ENCODE measurements at places on chromosomes 13 and 19. TPM values are rescaled to one million over a fixed set of nuclear protein-coding genes. Genes with fewer than 3 reads are reported as not detected.

The PROZ gene
- 0.75 TPM for polyA plus RNA-seq

The TMEM38A gene
- polyA plus RNA-seq, result 8.0 TPM

The TICAM1 gene
- 4.6 TPM for polyA plus RNA-seq

The ATP8A2 gene
- polyA plus RNA-seq, result 5.5 TPM

The SCN1B gene
- 0.92 TPM for polyA plus RNA-seq

GRCh38 chr13:102225892-102226291 lies 176.0 kb downstream of the FGF14 start:
- no peak for DNase-seq

DNA sequence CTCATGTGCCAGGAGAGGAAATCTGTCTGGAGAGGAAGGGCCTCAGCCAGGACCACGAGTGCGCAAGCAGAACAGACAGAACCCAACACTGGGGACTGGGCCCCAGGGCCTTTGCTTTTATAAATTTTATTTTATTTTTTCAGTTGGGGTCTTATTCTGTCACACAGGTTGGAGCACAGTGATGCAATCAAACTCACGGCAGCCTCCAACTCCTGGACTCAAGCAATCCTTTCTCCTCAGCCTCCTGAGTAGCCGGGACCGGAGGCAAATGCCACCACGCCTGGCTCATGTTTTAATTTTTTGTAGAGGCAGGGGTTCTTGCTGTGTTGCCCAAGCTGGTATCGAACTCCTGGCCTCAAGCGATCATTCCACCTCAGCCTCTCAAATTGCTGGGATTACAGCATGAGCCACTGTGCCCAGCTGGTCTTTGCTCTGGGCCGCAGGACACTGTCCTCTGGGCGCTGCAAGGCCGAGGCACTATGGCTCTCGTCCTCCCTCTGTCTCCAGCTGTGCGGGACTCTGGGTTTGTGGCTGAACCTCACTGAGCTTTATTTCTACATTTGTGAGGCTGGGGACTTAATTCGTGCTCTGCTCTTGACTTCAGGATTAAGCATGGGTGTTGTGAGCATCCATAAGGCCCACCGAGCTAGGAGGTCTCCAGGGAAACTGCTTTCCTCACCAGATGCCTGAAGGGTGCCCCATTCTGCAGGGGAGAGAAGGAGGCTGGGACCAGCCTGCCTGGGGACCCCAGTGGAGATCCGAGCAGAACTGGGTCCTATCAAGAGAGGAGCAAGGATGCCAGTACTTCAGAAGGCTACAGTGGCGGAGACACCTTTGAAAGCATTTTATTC lies 144.2 kb upstream of the VSTM2B start:
- DNase-seq, result no peak

DNA sequence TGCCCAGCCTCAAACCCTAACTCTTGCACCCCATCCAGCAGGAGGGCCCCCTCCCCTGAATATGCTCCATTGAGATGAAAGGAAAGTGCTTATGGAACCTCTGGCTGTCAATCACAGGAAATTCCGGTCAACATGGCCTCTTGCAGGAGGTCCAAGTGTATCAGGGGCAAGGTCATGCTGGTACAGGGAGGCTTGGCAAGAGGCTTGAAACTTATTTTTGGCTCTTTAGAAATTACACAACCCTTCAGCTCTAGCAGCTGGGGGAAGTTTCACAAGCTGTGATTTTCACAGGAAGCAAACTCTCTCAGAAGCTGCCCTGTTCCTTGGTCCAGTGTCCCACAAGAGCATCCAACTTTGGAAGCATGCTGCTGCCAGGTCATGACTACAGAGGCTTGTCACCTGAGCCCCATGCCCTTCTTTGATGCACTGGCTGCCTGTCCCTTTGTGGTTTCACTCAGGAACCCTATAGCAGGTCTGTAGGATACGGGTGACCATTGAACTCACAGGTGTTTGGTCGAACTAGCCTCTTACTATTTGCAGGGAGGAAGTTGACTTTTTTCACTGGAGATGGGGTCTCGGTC lies 8.4 kb downstream of the ASF1B start:
- DNase-seq, result no peak
